ENCODE measurements at places on chromosomes 6 and 20. TPM values are rescaled to one million over a fixed set of nuclear protein-coding genes. Genes with fewer than 3 reads are reported as not detected.

Gene PLCB4
- 4.0 TPM for total RNA-seq

DNA sequence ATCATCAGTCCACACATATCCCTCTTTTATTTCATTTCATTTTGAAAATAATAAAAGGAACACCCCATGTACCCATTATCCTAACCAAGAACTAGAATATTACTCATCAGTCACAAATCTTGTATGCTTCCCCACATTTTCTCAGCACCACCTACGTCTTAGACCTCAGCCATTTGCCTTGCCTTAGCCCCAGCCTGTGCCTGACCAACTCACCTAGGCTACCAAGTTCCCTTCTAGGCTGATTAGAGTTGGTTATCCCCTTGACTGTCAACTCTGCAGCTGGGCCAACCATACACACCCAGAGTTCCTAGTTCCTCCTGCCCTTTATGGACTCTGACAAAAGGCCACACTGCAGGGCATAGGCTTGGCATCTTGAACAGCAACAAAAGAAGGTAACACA lies 33.4 kb upstream of the IPCEF1 start:
- DNase-seq = no peak

GRCh38 chr20:3887876-3888620 lies 1.1 kb upstream of the PANK2 start:
- no peak for DNase-seq

DNA sequence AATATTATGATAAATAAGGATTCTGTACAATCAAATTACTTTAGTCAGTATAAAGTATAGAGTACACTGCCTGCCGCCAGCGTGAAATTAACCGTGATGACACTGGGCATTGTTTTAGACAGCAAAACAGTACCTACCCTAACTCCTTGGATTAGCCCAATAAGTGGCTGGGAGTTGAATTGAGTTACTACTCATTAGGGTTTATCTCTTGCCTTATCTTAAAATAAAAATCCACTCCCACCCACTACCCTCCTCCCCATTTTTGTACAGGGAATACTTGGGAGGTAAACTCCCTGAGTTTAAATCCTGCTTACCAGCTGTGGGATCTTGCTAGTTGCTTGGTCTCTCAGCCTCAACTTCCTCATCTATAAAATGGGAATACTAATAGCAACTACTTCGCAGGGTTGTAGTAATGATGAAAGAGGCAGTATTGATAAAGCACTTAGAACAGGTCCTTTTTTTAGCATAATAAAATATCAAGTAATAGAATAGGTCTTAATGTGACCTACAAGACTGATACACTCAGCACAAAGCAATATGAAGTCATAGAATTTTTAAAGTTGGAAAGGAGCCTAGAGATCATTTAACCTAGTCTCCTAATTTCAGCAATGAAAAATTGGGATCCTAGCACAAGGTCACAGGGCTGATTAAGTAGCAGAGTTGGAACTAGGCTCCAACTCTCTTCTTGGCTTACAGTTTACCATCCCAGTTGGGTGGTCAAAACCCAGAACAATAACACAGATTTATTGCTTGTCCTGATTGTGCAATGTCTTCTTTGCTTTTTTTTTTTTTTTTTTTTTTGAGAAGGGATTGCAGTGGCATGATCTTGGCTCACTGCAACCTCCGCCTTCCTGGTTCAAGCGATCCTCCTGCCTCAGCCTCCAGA lies 23.8 kb downstream of the PHACTR2 start:
- no peak for DNase-seq

DNA sequence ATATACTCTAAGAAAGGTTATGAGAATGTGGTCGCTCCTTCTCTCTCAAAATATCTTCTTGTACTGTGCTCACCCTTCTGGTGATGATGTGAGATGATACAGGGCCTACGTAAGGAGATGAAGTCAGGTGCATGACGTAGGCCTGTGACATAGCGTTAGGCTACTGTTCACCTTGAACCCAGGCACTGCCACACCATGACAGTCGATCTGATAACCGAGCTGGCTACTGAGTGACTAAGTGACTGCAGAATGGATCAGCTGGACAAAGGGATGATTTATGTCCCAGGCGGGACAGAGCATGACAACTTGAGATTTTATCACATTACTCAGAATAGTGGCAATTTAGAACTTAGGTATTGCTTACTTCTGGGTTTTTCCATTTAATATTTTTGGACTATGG lies 11.2 kb downstream of the SLC24A3 start:
- no peak for DNase-seq

Gene TREM1
- total RNA-seq = not detected

GRCh38 chr6:48747471-48747870 lies 636.5 kb upstream of the PTCHD4 start:
- no peak for DNase-seq

DNA sequence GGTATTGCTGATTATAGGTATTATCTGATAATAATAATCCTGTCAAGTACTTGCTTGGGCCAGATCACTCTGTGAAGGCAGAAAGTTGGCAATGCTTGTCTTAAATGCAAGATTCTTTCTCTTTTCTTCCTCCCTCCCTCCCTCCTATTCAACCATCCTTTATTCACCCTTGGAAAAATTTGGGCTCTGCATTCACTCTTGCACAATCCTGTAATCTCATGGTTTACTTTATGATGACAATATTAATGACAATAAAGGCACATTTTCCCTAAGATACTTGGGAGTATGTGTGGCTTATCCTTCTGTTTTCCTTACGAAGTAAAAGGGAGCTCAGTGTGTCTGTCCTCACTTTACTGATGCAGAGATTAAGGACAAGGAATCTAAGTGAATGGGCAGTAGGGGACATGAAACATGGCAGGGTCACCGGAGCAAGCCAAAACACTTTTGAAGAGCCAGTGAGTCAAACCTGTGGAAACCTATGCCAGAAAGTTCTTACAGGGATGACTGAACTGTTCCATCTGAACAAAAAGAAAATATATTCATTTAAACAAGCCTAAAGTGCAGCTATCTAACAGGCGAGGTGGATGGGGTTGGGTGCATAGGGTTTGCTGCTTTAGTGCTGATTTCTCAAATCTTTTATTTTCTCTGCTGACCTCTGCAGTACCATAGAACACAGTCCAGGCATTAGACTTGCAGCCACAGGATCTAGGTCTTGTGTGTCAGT lies 14.6 kb upstream of the RIPOR2 start:
- no peak for DNase-seq

DNA sequence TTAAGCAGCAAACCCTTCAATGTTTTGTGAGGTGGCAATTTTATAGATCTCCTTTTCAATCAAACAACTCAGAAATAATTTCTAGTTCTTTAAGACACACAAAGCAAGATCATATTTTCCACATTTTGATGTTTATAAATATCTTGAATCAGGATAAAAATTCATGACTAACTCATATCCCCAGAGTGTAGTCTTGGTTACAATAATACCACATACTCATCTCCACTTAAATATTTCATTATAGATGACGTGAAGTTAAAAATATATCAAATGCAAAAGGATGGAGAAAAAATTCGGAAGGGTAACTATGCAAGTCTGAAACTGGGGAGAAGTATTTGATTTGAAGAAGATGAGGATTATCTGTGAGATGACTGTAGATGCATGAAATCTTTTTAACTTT lies 59.8 kb upstream of the HIVEP1 start:
- DNase-seq = no peak

DNA sequence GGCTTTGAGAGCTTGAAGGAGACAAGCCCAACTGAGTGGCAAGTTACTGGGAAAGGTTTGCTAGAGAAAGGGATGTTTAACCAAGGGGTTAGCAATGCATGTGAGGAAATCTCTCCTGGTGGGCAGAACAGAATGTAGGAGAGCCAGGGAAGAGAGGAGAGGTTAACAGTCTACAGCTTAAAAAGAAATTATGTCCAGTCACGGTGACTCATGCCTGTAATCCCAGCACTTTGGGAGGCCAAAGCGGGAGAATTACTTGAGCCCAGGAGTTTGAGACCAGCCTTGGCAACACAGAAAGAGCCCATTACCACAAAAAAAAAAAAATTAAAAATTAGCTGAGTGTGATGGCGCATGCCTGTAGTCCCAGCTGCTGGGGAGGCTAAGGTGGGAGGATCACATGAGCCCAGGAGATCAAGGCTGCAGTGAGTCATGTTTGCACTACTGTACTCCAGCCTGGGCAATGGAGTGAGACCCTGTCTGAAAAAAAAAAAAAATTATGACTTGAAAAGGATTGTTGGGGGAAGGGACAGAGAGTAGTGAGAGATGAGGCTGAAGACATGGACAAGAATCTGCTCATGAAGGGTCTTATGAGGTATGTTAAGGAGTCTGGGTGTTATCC lies 264.9 kb downstream of the TBC1D7 start:
- DNase-seq = no peak

Measured in SJSA1 (cell line).